ENCODE measurements at places on chromosomes 16 and 17.

DNA sequence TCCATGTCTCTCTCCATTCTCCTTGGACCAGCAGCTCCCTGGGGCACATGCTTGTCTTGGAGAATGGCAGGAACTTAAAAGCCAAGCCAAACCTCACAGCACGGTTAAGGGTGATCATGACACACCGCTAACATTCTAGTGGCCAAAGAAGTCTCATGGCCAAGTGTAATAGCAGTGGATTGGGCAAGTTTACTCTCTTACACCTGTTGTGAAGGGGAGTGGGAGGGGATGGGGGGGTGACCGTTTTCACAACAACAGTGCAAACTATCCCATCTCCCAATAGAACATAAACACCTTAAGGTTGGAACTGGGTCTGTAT, 37.7 kb upstream of the MEOX1 start:
- no peak for DNase-seq

DNA sequence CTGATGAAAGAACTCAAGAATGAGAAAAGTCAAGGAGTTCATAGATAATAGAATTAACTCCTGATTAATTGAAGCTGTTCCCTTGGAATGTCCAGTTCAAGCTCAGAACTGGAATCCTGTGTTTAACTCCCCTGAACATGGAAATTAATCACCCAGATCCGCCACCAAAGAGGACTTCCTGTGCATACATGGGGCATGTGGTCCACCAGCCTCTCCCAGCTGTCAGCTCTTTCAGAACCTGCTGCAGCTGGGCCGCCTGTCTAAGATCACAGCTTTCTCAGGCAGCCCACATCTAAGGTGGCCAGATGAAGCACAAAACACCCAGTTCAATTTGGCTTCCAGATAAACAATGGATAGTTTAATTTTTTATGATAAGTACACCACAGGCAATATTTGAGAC, 203.7 kb upstream of the COX10 start:
- no peak for DNase-seq

GRCh38 chr17:80947200-80947940, 44.3 kb upstream of the CHMP6 start:
- no peak for DNase-seq

DNA sequence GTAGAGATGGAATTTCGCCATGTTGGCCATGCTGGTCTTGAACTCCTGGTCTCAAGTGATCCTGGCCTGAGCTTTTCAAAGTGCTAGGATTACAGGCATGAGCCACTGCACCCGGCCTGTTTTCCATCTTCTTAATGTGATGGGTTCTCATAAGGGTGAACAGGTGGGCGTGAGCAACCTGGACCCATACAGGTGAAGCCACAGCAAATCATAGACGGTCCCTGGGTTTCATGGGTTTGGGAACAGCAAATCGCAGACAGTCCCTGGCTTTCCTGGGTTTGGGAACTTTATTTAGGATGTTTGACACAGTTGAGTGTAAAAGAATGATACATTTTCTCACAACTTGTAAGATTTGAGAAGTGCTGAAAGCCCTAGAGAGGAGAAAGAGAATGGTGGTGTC, 12.9 kb upstream of the MEIOB start:
- DNase-seq: peak; percentile 46

- peak; percentile 41 for DNase-seq
These were observed 56.1 kb downstream of the IGF2BP1 start for GRCh38 chr17:49053171-49053829.

- no peak for DNase-seq
These were observed 17.9 kb upstream of the ALOX15B start for GRCh38 chr17:8020776-8021564.

DNA sequence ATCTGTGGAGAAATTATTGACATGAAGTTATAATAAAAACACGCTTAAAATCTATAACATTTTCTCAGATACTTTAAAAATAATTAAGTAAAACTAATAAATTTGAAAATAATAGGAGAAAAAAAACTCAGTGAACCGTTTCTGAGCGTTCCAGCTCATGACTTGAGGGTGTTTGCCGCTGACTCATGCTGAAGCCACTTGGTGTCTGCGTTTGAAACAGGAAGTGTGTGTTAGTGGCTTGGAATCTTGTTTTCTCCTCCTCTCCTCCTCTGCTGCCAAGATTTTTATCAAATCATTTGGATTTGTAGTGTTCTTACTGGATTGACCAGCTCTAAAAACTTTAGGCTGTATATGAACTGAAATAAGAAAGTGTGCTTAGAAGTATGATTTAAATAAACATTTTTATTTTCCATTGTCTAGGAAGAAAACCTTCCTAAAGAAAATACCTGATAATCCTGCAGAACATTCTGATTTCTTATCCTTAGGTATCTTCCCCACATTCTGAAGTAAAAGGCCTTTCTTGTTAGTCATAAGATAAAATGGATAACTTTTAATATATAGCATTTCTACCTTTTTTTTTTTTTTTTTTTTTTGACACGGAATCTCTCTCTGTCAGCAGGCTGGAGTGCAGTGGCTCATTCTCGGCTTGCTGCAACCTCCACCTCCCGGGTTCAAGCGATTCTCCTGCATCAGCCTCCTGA, 30.8 kb downstream of the USP10 start:
- peak; percentile 71 for DNase-seq

DNA sequence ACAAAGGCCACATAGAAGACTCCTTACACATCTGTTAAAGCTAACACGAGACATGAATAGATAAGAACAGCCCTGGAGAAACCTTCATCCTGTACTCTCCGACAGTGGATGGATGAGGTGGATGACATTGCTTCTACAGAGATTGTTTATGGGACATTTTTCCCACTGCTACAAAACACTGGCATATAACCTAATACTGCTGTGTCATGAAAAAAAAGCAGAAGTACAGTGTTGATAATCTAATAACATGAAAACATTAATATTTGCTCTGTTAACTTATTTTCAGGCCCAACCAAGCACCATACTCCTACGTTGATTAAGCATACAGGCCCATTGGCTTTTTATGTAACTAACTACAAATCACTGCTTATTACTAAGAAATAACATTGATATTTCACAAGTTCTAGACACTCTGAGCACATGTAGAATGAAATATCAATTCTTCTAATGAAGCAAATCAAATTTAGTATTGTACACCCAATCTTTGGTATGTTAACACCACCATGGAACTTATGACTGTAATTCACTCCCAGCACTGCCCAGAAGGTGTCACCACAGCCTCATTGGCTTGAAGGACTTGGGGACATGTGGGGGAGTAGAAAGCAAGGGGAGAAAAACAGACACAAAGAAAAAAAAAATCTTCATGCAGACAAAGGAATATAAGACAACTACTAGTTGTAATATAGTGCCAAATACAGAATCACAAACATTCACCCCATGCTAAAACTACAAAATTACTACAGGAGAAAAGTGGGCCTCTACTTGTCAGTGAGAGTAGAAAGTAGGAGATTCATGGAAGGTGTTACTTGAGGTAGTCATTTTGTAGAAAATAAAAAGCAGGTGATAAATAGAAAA, 330.0 kb upstream of the PMFBP1 start:
- peak; percentile 76 for DNase-seq

DNA sequence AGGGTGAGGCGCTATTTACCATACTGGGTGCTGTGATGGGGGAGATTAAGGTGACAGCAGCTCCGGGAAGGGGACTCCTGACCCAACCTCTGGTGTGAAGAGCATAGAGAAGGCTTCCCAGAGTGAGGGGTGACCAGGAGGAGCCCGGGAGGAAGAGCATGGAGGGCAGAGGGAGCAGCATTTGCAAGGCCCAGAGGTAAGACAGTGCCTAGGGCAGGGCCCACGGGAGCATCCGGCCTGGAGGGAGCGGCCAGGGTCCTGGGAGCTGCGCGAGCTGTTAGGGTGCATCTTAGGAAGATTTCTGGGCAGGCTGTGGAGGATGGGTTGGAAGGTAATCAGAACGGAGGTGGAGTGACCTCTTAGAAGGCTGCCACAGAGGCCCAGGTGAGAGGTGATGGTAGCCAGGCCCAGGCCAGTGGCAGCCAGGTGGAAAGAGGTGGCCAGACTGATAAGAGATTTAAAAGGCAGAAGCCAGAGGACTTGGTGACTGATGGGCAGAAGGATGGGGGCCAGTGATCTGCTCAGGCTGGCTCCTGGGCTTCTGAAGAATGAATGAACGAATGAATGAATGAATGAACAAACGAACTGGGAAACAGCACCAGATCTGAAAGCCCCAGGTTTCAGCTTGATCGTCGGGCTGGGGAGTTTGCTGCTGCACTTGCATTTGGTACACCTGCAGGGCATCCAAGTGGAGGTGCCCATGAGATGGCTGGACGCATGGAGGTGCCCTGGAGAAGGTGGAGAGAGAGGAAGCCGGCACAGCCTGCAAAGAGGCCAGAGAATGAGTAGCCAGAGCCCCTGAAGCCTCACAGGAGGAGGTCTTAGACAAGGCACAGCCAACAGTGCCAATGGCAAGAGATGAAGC, 13.0 kb upstream of the TMEM92 start:
- DNase-seq: no peak

GRCh38 chr17:57859601-57860413, 10.0 kb upstream of the MRPS23 start:
- no peak for DNase-seq

DNA sequence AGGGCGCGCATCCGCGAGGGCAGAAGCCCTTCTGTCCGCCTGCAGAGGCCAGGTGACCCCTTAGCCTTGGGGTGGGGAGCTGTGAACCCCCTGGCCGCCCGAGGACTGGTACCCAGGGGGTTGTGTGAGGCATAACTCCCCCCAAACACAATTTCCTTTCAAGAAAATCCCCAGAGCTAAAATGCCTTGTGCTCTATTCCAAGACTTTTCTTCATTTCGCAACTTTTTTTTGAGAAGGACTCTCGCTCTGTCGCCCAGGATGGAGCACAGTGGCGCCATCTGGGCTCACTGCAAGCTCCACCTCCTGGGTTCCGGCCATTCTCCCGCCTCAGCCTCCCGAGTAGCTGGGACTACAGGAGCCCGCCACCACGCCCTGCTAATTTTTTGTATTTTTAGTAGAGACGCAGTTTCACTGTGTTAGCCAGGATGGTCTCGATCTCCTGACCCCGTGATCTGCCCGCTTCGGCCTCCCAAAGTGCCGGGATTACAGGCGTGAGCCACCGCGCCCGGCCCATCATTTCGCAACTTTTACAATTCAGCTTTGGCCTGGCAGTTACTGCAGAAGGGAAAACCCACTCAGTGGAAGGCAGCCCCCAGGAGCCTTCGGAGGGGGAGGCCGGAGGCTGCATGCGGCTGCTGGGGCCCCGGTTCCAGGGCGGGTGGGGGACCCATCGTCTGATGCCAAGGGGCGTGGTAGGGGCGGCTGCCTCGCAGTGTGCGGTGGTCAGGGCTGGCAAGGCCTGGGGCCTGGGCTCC, 963 bp upstream of the APRT start:
- DNase-seq: peak; percentile 69

- no peak for DNase-seq
These were observed 20.0 kb upstream of the WFIKKN2 start for GRCh38 chr17:50815400-50815799.

- no peak for DNase-seq
These were observed 15.8 kb downstream of the TRPV1 start for GRCh38 chr17:3593384-3593783.

DNA sequence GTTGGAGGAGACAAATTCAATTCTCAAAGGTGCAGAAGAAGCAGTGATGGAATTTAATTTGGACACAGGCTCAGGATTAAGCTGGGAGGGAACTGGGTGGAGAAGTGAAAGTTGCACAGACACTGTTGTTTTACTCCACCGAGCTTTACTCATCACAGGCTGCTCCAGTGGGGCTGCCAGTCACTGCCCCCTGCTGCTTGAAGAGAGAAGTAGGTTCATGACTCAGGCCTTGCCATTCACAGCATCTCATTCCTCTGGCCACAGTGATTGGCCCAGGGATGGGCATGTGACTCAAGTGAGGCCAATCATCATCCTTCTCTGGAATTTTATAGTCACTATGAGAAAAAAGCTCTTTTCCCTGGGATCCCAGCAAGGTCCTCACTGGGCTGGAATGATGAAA, 11.8 kb downstream of the GNAO1 start:
- DNase-seq: peak; percentile 79

DNA sequence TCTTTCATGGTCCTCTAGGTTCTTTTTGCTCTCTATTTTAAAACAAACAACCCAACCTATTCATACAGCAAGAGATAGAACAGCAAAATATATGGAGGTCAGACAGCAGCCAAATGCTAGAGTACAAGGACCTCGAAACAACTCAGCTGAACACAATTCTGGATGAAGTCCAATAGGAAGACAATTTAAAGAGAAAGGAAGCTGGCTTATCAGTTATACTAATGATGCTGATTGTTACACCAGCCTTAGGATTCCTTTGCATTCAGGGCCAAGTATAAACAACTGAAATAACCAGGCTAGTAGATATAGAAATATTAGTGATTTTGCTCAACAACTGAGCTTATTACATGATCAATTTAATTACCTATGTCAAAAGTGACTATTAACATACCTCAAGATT, 2.5 kb downstream of the SSH2 start:
- no peak for DNase-seq

- peak; percentile 40 for DNase-seq
These were observed 16.0 kb downstream of the ZNF821 start for GRCh38 chr16:71867939-71868338.

GRCh38 chr17:50589095-50589705, 28.7 kb downstream of the CACNA1G start:
- no peak for DNase-seq

DNA sequence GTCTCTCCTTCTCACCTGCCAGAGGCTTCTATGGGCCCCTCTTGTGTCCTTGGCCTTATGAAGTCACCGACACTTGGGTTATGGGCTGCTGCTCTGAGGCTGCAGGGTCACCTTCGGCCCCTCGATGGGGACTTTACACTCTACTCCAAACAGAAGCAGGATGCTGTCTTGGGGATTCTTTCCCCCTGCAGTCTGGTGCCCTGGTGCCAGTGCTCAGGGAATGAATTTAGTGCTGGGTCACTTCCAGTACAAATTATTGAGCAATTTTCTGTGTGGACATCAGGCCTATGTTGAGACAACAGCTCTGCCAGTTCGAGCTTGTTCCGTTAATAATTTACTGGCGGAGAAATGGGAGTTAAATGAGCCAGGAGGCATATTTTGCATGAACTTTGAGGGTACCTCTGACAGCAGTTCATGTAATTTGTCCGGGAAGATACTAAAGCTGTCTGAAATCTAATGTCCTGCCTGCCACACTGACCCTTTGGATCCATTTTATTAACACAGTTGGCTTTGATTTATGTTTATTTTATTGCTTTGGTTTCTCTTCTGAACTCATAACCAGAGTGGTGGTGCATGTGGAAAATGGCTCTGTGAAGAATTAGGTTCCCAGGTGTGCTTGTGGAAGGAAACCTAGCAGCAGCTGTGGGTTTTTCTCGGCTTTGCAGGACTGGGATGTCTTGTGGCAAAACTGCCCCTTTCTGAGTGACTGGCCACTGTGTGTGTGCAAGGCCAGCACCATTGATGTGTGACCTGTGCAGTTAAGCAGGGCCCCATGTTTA, 34.1 kb upstream of the DHX8 start:
- DNase-seq: no peak

DNA sequence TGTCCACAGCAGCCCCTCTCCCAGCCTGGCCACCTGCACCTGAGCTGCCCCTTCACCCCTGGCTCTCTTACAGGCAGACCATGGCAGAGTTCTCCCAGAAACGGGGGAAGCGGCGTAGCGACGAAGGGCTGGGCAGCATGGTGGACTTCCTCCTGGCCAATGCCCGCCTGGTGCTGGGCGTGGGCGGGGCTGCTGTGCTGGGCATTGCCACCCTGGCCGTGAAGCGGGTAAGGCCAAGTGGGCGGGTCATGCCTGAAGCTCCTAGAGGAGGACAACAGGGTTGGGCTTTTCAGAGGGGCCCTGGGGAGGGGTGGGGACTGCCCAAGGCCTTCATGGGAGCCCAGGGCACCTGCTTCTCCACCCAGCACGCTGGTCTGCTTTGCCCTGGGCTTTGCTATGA, 2.2 kb downstream of the MIEF2 start:
- DNase-seq: no peak

GRCh38 chr17:49217651-49218413, 7.3 kb downstream of the ABI3 start:
- DNase-seq: no peak
